CD14-positive monocyte (primary cell): ENCODE measurements at places on chromosomes 5 and 9. TPM values are rescaled to one million over a fixed set of nuclear protein-coding genes. Genes with fewer than 3 reads are reported as not detected.

GRXCR2 gene
- not detected for polyA plus RNA-seq

KIF20A gene
- not detected for polyA plus RNA-seq

GADD45G gene
- polyA plus RNA-seq: 1.3 TPM

RANBP17 gene
- polyA plus RNA-seq: not detected

CCDC192 gene
- not detected for polyA plus RNA-seq

NMUR2 gene
- polyA plus RNA-seq: not detected

TGFBI gene
- 653 TPM for polyA plus RNA-seq

CAMK2A gene
- polyA plus RNA-seq: not detected

INSYN2B gene
- polyA plus RNA-seq: not detected

IL4 gene
- not detected for polyA plus RNA-seq

RNF180 gene
- polyA plus RNA-seq: not detected

NDUFAF2 gene
- polyA plus RNA-seq: 29.5 TPM

ENG gene
- 26.0 TPM for polyA plus RNA-seq

DNA sequence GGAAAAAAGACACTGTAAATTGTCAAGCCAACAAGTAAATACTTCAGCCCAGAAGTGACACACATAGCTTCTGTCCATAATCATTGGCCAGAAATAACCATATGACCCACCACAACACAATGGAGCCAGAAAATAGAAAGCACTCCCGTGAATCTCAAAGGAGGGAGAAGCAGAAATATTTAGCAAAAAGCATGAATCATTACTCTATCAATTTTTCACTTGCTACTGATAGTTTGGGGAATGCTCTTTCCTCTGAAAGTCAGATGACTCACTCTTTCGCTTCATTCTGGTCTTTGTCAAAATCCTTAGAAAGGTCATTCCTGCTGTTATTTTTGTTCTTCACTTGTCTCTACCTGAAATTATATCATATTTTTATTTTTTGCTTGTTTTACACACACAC, 312.6 kb downstream of the TMEM232 start:
- no peak for DNase-seq
- H3K27me3 ChIP-seq: no peaks in the 10 kb centered on the region
- H3K4me3 ChIP-seq: no peak overlapping the region
- no peaks in the 10 kb centered on the region for H3K4me1 ChIP-seq
- no peak overlapping the region for H3K27ac ChIP-seq

- no peak overlapping the region for H3K4me3 ChIP-seq
- no peak overlapping the region for H3K27ac ChIP-seq
- H3K27me3 ChIP-seq: no peaks in the 10 kb centered on the region
- H3K36me3 ChIP-seq: no peaks in the 10 kb centered on the region
- no peak for DNase-seq
Observed at GRCh38 chr5:61575103-61575502, 243.0 kb downstream of the ZSWIM6 start.

GRCh38 chr9:95729669-95730368, 145.7 kb upstream of the ERCC6L2 start:
- no peaks in the 10 kb centered on the region for H3K27me3 ChIP-seq
- no peak for DNase-seq
- H3K4me1 ChIP-seq: no peaks in the 10 kb centered on the region
- no peak overlapping the region for H3K27ac ChIP-seq

GRCh38 chr9:16884952-16885513, 14.6 kb upstream of the BNC2 start:
- H3K4me1 ChIP-seq: peaks cover 17% of the 10 kb centered on the region
- peak; percentile 10 for DNase-seq
- no peak overlapping the region for H3K4me3 ChIP-seq
- H3K36me3 ChIP-seq: no peaks in the 10 kb centered on the region
- H3K27ac ChIP-seq: no peak overlapping the region
- H3K27me3 ChIP-seq: no peaks in the 10 kb centered on the region

DNA sequence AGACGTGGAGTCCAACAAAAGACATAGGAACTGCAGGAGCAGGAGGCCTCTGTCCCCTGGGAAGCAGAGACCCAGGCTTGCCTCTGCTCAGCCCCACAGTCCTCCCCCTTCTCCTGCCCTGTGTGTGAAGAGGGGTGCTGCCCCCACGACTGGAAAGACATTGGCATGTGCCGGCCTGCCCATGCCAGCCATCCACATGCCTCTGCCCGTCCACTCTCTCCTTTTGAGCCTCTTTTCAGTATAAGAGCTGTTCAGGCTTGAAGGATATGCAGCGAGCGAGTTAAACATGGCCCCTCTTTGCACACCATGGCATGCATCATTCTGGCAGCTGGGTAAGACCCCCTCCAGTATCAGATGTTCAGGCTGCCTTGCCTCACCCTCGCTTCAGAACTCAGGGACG, 159.7 kb upstream of the OTULINL start:
- H3K4me3 ChIP-seq: no peak overlapping the region
- peaks cover 96% of the 10 kb centered on the region for H3K36me3 ChIP-seq
- no peak for DNase-seq
- H3K4me1 ChIP-seq: no peaks in the 10 kb centered on the region
- no peaks in the 10 kb centered on the region for H3K27me3 ChIP-seq
- H3K27ac ChIP-seq: no peak overlapping the region

- H3K4me1 ChIP-seq: peaks cover 13% of the 10 kb centered on the region
- H3K27me3 ChIP-seq: no peaks in the 10 kb centered on the region
- DNase-seq: no peak
Observed at GRCh38 chr5:176653401-176654385, 6.4 kb downstream of the TSPAN17 start.

- peaks cover 5% of the 10 kb centered on the region for H3K4me1 ChIP-seq
- H3K27ac ChIP-seq: no peak overlapping the region
- H3K36me3 ChIP-seq: no peaks in the 10 kb centered on the region
- H3K27me3 ChIP-seq: no peaks in the 10 kb centered on the region
- DNase-seq: no peak
- no peak overlapping the region for H3K4me3 ChIP-seq
Observed at GRCh38 chr5:81335946-81336345, 34.6 kb downstream of the ZCCHC9 start.

- no peak for DNase-seq
- H3K27me3 ChIP-seq: no peaks in the 10 kb centered on the region
- H3K36me3 ChIP-seq: peaks cover 11% of the 10 kb centered on the region
Observed at GRCh38 chr9:96392263-96392662, 8.8 kb upstream of the SLC35D2 start.

GRCh38 chr5:173283318-173284288, 44.6 kb downstream of the STC2 start:
- peak; percentile 36 for DNase-seq
- no peaks in the 10 kb centered on the region for H3K36me3 ChIP-seq
- H3K4me3 ChIP-seq: no peak overlapping the region
- H3K27ac ChIP-seq: no peak overlapping the region
- H3K27me3 ChIP-seq: peaks cover 58% of the 10 kb centered on the region

DNA sequence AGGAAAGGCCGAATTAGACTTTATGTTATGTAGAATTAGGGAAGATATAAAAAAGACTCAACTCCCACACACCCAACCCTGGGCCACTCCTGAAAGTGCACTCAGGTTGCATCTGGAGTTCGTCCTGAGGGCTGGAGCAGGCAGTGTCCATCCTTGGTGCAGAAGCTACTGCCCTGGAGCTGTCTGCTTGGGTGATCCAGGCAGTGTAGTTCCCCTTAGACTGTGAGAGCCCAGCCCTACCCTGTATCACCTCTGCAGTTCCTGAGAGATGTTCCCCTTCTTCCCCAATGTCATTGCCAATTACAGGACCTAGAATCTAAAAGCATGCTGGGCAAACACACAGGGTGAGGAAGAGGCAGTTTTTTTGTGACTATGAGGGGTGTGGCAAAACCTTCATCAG, 368.3 kb upstream of the ST8SIA4 start:
- no peaks in the 10 kb centered on the region for H3K27me3 ChIP-seq
- H3K4me1 ChIP-seq: no peaks in the 10 kb centered on the region
- H3K4me3 ChIP-seq: no peak overlapping the region
- H3K36me3 ChIP-seq: no peaks in the 10 kb centered on the region
- DNase-seq: no peak

- no peak overlapping the region for H3K27ac ChIP-seq
- H3K4me1 ChIP-seq: no peaks in the 10 kb centered on the region
- no peaks in the 10 kb centered on the region for H3K36me3 ChIP-seq
Observed at GRCh38 chr9:72485821-72486593, 35.4 kb upstream of the TMC1 start.

GRCh38 chr5:137481596-137481995, 17.5 kb downstream of the SPOCK1 start:
- no peak for DNase-seq
- no peaks in the 10 kb centered on the region for H3K36me3 ChIP-seq
- no peak overlapping the region for H3K27ac ChIP-seq
- H3K27me3 ChIP-seq: no peaks in the 10 kb centered on the region
- no peak overlapping the region for H3K4me3 ChIP-seq

- H3K4me3 ChIP-seq: no peak overlapping the region
- H3K4me1 ChIP-seq: no peaks in the 10 kb centered on the region
- H3K27me3 ChIP-seq: no peaks in the 10 kb centered on the region
- no peak for DNase-seq
Observed at GRCh38 chr5:124132843-124133242, 613.6 kb downstream of the ZNF608 start.

GRCh38 chr5:5124231-5124630, 15.9 kb upstream of the ADAMTS16 start:
- H3K4me3 ChIP-seq: no peak overlapping the region
- H3K27ac ChIP-seq: no peak overlapping the region
- H3K27me3 ChIP-seq: no peaks in the 10 kb centered on the region
- no peak for DNase-seq
- H3K36me3 ChIP-seq: no peaks in the 10 kb centered on the region

GRCh38 chr9:115104908-115105307, 13.0 kb downstream of the TNC start:
- H3K27ac ChIP-seq: no peak overlapping the region
- H3K27me3 ChIP-seq: no peaks in the 10 kb centered on the region
- DNase-seq: no peak
- H3K4me1 ChIP-seq: no peaks in the 10 kb centered on the region
- no peak overlapping the region for H3K4me3 ChIP-seq

DNA sequence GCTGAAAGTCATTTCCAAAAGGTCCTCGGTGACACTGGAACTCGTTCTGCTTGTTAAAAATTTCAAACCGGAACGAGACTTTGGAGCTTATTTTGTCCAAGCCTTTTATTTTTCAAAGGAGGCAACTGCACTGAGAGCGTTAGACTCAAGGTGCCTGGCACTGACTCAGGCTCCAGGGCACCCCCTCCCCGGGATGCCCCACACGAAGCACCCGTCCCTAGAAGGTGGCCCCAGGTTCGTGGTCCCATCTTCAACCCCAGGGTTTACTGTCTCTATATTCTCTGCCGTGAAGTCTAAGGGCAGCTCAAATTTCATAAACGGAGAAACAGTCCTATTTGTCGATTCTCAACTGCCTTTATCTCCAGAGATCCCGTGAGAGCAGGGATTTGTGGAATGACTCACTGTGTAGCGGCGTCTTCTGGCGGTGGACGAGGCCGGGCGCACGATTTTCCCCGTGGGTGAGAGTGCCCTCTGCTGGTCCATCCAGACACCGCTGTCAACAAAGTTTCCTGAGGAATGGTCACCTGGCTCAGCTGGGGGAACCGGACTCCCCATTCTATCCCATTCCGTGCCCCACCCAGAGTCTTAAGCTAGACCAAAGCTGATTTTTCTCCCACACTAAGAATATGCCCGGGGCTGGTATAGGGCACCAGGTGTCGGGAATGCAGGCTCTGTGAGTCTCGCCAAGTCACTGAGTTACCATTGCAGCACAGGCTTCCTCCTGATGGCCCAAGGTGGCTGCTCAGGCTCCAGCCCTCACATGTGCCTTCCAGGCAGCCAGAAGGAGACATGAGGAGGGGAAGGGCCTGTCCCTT, 27.1 kb upstream of the SLC6A19 start:
- H3K27ac ChIP-seq: no peak overlapping the region
- no peaks in the 10 kb centered on the region for H3K4me1 ChIP-seq
- H3K4me3 ChIP-seq: no peak overlapping the region
- peak; percentile 6 for DNase-seq
- H3K36me3 ChIP-seq: no peaks in the 10 kb centered on the region
- no peaks in the 10 kb centered on the region for H3K27me3 ChIP-seq

DNA sequence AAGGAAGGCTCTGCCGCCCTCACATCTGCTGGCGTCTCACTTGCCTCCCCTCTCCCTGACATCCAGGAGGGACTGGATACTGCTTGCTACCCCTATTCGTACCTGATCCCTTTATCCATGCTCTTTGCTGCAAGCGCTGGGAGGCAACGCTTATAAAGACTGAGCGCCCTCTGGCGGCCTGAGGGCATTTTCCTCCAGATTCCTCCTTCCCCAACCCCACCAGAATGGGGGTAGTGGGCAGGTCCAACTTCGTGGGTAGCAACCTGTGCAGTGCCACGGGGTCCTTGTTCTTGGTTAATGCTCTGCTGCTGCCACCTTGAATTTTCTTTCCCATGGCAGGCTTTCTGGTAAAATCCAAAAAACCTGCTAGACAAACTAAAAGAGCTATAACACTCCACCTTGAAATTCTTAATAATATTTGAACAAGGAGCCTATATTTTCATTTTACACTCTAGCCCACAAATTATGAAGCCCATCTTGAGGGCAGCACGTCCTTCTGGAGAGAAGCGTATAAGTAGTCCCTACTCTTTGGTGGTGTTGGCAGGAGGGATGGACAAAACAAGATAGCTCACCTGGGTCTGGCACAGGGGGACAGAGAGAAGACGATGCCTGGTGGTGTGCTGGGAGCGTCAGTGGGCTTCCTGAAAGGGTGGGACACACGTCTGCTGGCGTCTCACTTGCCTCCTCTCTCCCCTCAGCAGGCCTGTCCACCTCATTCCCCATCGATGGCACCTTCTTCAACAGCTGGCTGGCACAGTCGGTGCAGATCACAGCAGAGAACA, 52.5 kb downstream of the JADE2 start:
- H3K27ac ChIP-seq: no peak overlapping the region
- DNase-seq: peak; percentile 67
- peaks cover 44% of the 10 kb centered on the region for H3K36me3 ChIP-seq
- no peaks in the 10 kb centered on the region for H3K27me3 ChIP-seq
- no peaks in the 10 kb centered on the region for H3K4me1 ChIP-seq

DNA sequence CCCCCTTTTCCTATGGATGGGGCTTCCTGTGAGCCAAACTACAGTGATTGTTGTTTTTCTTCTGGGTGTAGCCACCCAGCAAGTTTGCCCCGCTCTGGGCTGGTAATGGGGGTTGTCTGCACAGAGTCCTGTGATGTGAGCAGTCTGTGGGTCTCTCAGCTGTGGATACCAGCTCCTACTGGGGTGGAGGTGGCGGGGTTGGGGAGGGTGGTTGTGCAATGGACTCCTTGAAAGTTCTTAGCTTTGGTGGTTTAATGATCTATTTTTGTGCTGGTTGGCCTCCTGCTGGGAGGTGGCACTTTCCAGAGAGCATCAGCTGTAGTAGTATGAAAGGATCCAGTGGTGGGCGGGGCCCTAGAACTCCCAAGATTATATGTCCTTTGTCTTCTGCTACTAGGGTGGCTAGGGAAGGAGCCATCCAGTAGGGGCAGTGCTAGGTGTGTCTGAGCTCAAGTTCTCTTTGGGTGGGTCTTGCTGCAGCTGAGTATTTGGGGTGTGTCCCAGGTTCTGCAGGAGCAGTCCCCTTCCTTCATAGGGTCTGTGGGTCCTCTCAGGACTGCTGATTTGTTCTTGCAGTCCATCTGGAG, 275.6 kb upstream of the PAPPA start:
- no peak for DNase-seq
- no peak overlapping the region for H3K27ac ChIP-seq
- no peaks in the 10 kb centered on the region for H3K4me1 ChIP-seq
- H3K27me3 ChIP-seq: no peaks in the 10 kb centered on the region

GRCh38 chr9:113888976-113889375, 12.9 kb downstream of the ZNF618 start:
- no peak overlapping the region for H3K4me3 ChIP-seq
- H3K27me3 ChIP-seq: no peaks in the 10 kb centered on the region
- no peak overlapping the region for H3K27ac ChIP-seq
- H3K36me3 ChIP-seq: no peaks in the 10 kb centered on the region
- H3K4me1 ChIP-seq: peaks cover 26% of the 10 kb centered on the region
